Left renal pelvis (tissue), 4 donors: ENCODE measurements at places on chromosomes 3 and 15.

- no peak for DNase-seq
These were observed 198.8 kb upstream of the TTC14 start for GRCh38 chr3:180403156-180403555.

- DNase-seq: no peak
These were observed 9.6 kb downstream of the UBP1 start for GRCh38 chr3:33430571-33430970.

DNA sequence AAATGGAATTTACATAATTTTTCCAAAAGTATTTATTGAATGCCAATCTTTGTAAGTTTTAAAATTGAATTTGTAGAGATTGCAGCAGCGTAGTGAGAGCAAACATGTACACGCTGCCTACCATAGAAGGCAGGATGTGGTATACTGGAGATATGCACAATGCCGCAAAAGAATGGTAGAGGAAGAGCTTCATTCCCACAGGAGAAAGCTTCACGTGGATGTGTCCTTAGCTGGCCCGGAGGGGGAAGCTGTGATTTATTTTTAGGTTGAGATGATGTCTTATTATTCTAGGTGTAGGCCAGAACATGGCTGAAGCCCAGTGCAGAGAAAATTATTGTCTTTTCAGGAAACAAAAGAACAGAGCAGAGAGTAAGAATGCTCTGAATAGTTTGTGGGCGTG, 743.3 kb upstream of the BCHE start:
- no peak for DNase-seq

DNA sequence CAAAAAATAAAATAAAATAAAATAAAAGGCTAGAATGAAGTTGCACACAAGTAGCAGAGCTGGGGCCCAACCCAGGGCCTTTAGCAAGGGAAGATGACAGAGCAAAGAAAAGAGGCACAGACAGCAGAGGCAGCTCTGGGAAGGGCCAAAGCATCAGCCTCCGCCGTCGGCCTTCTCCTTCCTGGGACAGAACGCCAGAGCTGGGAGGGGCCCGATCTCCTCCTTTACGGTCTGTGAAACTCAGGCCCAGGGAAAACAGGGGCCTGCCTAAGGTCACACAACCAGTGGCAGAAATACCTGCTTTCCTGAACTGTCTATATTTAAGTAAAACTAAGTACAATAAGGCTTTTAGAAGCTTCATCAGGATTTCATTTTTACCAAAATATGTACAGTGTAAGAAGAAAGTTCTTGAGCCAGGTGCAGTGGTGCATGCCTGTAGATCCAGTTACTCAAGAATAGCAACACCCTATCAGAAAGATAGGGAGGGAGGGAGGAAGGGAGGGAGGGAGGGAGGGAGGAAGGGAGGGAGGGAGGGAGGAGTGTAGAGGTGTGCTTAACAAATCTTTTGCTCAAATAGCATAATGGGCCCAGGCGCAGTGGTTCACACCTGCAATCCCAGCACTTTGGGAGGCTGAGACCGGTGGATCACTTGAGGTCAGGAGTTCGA, 43.0 kb upstream of the MUC4 start:
- no peak for DNase-seq
